Activated CD4-positive, alpha-beta T cell treated with anti-CD3 and anti-CD28 coated beads, Interleukin-2, amount 50 U/mL, for 16 hours (primary cell): ENCODE measurements at places on chromosomes 7 and 10.

DNA sequence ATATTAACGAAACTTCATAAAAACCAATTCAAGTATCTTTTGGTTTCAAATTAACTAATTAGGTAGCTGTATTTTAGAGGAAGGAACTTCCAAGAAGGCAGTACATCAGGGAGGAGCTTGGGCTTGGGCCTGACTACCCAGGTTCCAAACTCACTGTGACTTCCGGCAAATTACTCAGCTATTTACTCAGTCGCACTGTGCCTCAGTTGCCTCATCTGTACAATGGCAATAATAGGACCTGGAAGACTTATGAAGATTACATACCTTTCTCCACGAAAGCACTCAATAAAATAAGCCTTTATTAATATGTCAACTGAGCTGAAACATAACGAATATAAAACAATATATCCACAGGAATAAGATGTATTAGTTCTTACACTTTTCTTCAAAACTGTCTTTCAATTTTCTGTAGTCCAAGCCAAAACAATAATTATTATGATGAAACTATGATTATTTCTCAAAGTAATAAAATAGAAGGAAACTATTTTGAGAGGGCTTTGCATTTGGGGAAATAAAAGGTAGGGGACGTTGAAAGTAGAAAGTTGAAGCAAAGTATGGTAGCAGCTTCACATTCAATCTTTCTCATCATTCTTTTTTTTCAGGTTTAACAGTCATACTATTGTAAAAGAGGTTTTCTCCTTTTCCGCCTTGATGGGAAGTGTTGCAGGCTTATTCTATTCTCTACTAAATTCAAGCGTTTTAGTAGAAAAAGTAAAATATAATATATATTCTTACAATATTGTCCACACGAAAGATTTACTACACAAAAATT lies 10.5 kb upstream of the EBLN1 start:
- DNase-seq: no peak

- no peak for DNase-seq
Observed at GRCh38 chr10:88651101-88651551, 13.1 kb upstream of the LIPF start.

- DNase-seq: no peak
Observed at GRCh38 chr10:129605986-129606518, 139.0 kb downstream of the MGMT start.

GRCh38 chr10:70328018-70328417 lies 44.2 kb upstream of the NPFFR1 start:
- no peak for DNase-seq
